ENCODE measurements at places on chromosomes 1 and 21.

- H3K36me3 ChIP-seq, result no peaks in the 10 kb centered on the region
- no peak overlapping the region for H3K4me3 ChIP-seq
- no peak overlapping the region for H3K27ac ChIP-seq
- DNase-seq, result no peak
Measured at GRCh38 chr1:176786274-176786673, 323.3 kb downstream of the PAPPA2 start.

- peaks cover 42% of the 10 kb centered on the region for H3K4me1 ChIP-seq
- no peak for DNase-seq
- no peak overlapping the region for H3K27ac ChIP-seq
- H3K4me3 ChIP-seq, result no peak overlapping the region
Measured at GRCh38 chr1:30891227-30891552, 17.4 kb downstream of the SDC3 start.

- H3K4me1 ChIP-seq, result no peaks in the 10 kb centered on the region
- no peak overlapping the region for H3K4me3 ChIP-seq
- no peak for DNase-seq
- H3K36me3 ChIP-seq, result no peaks in the 10 kb centered on the region
- H3K27me3 ChIP-seq, result peaks cover 6% of the 10 kb centered on the region
Measured at GRCh38 chr1:160858507-160858906, 4.2 kb downstream of the CD244 start.

GRCh38 chr1:70426154-70427131 is 15.4 kb downstream of the CTH start:
- H3K27me3 ChIP-seq, result no peaks in the 10 kb centered on the region
- H3K27ac ChIP-seq, result no peak overlapping the region
- H3K4me3 ChIP-seq, result no peak overlapping the region
- peaks cover 7% of the 10 kb centered on the region for H3K36me3 ChIP-seq
- peaks cover 3% of the 10 kb centered on the region for H3K4me1 ChIP-seq
- DNase-seq, result no peak

DNA sequence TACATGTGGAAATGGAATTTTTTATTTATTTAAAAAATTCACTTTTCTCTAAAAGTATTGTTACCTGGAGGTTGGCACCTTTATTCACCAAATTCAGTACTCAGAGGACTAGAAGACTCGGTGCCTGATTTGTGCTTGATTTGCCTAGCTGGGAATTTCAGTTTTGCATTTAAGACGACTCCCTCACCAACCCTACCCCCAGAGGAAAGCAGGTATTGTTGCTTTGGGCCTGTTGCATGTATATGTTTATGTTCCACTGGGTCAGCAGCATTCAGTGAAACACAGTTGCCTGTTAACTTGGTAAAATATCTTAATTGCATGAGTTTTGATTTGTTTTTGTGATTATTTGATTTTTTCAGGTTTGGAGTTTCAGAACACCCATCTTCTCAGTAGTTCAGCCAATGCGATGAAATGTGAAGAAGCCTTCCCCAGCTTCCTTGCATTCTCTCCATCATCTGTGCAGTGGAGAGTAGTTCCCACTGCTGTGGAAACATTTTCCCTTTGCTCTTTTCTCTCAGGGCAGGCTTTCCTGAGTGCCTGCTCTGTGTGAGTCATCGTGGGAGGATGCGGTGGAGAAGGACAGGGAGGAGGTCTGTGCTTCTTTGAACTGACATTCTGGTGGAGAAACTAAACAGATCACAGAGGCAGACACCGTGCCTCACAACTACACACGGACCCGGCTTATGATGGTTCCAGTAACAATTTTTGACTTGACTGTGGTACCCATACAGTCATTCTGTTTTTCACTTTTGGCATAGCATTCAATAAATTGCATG is 6.4 kb downstream of the ADARB1 start:
- no peaks in the 10 kb centered on the region for H3K27me3 ChIP-seq
- H3K4me3 ChIP-seq, result no peak overlapping the region
- H3K4me1 ChIP-seq, result peaks cover 5% of the 10 kb centered on the region
- no peak overlapping the region for H3K27ac ChIP-seq

DNA sequence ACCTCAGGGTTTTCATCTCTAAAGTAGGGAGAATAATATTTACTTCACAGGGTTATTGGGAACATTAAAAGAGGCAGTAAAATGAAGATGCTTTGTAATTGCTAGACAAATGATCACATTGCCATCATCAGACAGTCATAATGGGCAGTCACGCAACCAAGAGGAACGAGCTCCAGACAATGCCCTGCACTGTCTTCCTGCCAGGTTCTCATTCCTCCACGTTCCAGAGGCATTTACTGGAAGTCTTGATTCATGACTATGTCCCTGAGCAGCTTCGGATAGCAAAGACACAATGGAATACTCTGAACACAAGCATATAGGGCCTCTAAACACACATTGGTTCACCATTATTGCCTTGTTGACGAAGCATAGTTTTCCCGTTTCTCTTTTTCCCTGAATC is 389.7 kb downstream of the NTNG1 start:
- H3K27me3 ChIP-seq, result peaks cover 7% of the 10 kb centered on the region
- no peak overlapping the region for H3K4me3 ChIP-seq
- no peak for DNase-seq
- H3K36me3 ChIP-seq, result no peaks in the 10 kb centered on the region
- H3K27ac ChIP-seq, result no peak overlapping the region
- H3K4me1 ChIP-seq, result no peaks in the 10 kb centered on the region

GRCh38 chr1:1210726-1211540 is 3.0 kb downstream of the TNFRSF4 start:
- peaks cover 3% of the 10 kb centered on the region for H3K36me3 ChIP-seq
- H3K4me3 ChIP-seq, result no peak overlapping the region
- peaks cover 67% of the 10 kb centered on the region for H3K4me1 ChIP-seq
- H3K27me3 ChIP-seq, result no peaks in the 10 kb centered on the region
